ENCODE measurements at places on chromosomes 3 and 15. TPM values are rescaled to one million over a fixed set of nuclear protein-coding genes. Genes with fewer than 3 reads are reported as not detected.

The IL5RA gene
- not detected for polyA plus RNA-seq

The THRB gene
- polyA plus RNA-seq = 1.7 TPM

The SH3GL3 gene
- polyA plus RNA-seq = 18.8 TPM

The SLC9A9 gene
- 0.66 TPM for polyA plus RNA-seq

The RNF13 gene
- 101 TPM for polyA plus RNA-seq

All from GM23338 (cell line).